Activated gamma-delta T cell treated with anti-CD3 and anti-CD28 coated beads, Interleukin-2, amount 50 U/mL, for 16 hours (primary cell): ENCODE measurements at places on chromosomes 5 and 9.

DNA sequence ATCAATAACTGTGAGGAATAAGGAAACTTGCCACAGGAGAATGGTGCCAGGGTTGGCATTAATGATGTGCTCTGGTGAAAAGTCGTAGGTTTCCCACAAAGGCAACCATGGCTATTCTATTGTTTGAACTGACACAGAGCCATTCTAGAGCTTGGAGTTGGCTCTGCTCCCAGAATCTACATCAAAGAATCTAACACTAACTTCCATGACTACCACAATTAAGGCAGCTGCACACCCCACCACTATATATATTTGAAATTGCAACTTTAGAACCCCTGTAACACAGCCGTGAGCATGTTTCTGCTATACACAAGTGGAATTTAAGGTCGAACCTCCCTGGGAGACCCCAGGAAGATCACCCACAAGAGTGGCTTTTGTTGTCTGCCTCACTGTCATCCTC, 89.7 kb upstream of the CCDC152 start:
- DNase-seq, result no peak

DNA sequence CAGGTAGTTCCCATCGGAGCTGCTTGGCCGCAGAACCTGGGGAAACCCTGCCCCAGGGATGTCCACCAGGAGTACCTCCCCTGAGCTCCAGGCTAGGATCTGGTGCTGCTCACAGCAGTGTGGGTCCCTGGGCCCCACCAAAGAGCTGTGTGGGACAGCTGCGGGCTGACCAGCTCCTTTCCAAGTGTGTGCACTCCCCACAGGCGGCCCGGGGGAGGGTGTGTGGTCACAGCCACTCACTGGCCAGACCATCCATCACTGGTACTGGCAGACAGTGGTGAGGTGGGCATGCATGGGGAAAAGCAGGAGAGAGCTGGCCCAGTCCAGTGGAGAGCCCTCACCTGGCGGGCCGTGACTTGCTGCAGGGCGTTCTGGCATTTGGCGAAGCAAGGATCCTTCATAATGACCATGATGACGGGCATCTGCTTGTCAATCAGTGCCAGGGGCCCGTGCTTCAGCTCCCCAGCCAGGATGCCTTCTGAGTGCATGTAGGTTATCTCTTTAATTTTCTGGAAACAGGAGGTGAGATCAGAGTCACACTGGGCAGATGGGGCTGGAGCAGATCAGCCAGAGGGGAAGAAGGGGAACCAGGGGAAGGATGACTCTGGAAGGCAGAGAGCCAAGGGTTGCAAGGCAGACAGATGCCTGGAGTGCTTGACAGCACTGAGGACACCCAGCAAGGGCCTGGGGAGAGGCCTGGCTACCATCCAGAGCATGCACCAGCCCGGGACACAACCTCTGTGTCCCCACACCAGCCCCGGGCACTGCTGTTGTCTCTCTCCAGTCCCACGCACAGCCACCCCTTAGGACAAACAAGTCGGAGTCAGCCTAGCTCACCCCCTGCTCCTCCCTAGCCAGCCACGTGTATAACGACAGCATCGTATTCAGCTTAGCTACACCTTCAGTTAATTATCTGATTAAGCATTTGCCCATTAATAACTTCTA, 12.8 kb upstream of the MAPK9 start:
- DNase-seq, result no peak

GRCh38 chr9:131677049-131677443, 62.8 kb downstream of the RAPGEF1 start:
- DNase-seq, result no peak

DNA sequence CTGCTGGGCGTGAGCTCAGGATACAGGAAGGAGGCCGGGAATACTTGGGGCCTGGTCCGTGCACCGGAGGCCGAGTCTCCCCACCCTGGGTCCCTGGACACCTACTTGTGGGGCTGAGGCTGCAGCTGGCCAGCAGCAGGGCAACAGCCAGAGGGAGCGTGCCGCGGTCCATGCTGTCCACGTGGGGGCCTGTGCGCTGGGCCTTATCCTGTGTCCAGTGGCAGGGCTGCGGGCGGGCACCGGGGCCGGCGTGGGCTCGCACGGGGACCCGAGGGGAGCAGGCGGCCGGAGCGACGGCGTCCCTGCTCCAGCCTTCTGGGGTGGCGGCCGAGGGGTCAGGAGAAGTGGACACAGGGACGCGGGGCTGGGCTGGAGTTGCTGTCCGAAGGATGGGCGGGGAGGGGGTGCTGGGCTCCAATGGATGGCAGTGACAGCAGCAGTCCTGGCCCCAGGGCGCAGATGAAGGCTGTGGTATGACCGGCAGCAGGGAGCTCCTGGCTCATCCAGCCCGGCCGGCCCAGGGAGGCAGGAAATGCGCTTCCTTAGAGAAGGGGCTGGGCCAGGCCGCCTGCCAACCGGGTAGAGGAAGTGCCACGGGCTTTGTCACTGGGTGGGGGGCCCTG, at the start of gene ENG:
Gene ENG, minus strand, starts transcription at position 475 of the 623 bp plus-strand sequence. Its CDS starts 303 bp downstream, at position 172.
- no peak for DNase-seq

DNA sequence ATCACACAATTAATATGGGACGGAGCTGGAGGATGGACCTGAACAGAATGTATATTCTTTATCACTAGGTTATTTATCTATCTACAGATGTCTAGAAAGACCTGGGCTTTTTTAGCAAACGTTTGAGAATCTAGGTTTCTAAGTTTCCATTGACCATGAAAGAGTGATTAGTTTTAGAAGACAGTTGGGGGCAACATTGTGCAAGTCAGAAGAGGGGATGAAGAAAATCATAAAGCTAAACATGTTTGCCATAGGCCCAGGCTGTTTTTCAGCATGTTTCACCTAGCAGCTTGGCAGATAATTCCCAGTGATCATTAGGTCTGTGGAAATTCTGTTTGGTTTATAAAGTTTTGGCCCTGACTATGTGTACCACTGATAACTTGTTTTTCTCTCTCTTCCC, 44.1 kb upstream of the CDKN2B start:
- DNase-seq, result no peak

DNA sequence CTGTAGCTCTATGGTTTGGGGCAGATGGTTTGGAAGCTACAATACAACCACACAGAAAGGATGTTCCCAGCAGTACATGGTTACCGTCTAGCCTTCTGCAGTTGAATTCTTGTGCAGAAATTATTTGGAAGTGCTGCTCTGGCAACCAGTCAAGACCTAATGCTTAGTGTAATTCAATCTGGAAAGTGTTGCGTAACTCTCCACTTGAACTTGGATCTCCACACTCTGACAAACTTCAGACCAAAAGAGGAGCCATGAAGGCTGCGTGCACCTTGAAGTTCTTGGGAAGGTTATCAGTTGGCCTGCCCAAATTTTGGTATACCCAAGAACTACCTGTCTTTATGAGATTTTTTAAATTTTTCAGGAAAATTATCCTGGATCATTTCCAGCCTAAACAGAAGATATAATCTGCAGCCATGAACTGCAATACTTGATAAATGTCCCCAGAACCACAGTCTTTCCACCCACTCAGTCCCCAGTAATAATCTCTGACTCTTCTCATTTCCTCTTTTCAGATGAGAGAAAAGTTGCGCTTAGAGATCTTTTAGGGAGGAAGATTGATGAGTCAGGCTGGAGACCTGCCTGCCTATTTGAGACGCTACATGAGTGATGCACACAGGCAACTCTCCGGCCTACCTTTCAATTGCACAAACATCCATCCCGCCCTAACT, 159.9 kb downstream of the FANCC start:
- no peak for DNase-seq

DNA sequence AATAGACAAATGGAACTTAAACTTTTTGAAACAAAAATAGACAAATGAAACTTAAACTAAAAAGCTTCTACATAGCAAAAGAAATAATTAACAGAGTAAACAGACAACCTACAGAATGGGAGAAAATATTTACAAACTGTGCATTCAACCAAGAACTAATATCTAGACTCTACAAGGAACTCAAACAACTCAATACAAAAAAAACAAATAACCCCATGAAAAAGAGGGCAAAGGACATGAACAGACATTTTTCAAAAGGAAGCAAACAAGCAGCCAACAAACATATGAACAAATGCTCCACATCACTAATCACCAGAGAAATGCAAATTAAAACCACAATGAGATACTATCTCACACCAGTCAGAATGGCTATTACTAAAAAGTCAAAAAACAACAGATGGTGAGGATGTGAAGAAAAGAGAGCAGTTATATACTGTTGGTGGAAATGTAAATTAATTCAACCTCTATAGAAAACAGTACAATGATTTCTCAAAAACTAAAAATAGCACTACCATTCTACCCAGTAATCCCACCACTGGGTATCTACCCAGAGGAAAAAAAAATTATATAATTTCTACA, 170.8 kb upstream of the RGMB start:
- DNase-seq, result no peak

DNA sequence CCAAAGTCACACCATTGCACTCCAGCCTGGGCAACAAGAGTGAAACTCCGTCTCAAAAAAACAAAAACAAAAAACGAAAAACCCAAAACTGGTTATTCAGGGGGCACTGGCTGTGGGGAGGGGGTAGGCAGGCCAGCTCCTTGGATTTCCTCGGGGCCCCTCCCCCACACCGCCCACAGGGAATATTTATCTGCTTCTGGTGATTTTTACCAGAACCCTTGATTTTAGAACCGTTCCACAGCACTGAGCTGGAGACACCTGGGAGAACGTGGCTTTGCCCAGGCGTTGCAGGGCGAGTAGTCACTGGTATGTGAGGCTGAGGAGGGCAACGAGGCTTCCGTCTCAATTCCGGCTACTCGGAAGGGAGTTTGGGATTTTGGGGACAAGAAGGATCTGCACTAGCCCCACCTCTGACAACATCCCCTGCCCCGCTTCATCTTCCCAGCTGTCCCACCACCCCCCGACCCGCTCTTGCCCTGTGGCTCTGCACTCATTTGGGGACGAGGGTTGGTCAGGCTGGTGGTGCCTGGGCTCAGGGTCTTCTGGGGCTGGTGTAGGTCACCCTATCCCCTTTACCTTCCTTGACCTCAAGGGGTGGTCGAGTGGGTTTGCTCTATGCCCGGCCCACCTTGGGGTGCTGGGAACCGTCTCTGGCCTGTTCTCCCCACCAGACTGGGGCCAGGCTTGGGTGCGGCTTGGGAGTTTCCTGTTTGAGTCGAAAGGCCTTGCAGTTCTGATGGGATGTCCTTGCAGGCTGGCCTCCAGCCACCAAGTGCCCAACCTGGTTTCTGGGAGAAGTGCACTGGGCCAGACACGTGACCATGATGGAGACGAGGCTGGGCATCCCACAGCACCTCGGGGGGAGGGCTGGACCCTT, 3.5 kb downstream of the AHRR start:
- DNase-seq, result no peak

GRCh38 chr9:36895744-36896260, 138.3 kb downstream of the PAX5 start:
- DNase-seq, result no peak

DNA sequence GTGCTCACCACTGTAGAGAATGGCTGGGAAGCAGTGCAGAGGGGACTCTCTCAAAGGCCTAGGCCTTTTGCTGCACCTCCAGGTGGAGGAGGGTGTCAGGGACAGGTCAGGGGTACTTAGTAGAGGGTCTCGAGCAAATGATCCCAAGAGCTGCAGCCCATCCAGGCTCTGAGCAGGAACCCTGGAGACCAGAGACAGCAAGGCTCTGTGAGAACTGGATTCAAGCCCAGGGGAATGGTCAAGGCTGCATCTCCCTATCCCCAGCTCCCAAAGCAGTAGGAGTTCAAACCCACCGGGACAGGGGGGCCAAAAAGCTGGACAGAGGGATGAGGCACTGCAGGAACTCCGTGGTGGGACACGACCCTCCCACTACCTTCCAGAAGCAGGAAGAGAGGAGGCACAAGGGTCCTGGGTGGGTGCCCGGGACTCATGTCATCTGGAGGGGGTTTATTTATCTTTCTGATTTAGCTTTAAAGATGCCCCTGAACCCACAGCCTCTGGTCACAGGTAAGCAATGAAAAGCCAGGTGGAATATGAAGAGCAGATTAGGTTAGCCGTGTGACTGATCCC, 124.8 kb downstream of the MVB12B start:
- no peak for DNase-seq

GRCh38 chr5:173198049-173198448, 37.0 kb downstream of the NKX2-5 start:
- no peak for DNase-seq

DNA sequence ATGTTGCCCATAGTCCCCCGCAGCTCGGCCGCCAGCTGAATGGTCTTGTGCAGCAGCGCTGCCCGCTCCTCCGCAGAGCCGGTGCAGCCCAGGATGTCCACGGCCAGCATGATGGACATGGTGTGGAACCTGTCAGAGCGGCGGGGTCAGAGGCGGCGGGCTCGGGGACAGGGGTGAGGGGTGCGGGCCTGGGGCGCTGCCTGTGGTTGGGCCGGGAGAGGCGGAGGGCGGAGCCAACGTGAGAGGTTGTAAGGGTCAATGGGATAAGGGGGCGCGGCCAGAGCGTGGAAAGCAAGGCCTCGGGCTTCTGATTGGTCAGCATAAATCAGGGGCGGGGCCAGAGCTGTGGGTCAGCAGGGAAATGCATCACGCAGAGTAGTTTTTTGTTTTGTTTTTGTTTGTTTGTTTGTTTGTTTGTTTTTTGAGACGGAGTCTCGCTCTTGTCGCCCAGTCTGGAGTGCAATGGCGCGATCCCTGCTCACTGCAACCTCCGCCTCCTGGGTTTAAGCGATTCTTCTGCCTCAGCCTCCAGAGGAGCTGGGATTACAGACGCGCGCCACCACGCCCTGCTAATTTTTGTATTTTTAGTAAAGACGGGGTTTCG, 6.8 kb upstream of the TOR2A start:
- DNase-seq, result no peak

- no peak for DNase-seq
Measured at GRCh38 chr5:104128348-104128747, 565.8 kb upstream of the NUDT12 start.

DNA sequence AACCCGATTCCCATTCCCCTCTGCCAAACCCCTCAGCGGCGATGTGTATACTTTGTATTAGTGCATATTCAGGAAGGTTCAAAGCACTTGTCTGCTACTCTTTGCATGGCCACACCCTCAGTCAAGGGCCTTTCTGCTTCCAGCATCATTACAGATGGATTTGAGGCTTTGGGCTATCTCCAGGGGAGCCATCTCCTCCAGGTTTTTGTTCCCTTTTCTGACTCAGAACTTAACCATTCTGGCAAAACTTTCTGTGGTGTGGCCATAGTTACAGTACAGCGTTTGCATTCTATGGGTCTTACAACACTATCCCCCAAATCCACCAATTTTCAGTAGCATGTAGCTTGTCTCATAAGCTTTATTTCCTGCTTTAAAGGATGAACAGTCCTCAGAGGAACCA, 36.0 kb upstream of the SVEP1 start:
- DNase-seq, result no peak

- no peak for DNase-seq
Measured at GRCh38 chr5:31194468-31194813, 955 bp downstream of the CDH6 start.

DNA sequence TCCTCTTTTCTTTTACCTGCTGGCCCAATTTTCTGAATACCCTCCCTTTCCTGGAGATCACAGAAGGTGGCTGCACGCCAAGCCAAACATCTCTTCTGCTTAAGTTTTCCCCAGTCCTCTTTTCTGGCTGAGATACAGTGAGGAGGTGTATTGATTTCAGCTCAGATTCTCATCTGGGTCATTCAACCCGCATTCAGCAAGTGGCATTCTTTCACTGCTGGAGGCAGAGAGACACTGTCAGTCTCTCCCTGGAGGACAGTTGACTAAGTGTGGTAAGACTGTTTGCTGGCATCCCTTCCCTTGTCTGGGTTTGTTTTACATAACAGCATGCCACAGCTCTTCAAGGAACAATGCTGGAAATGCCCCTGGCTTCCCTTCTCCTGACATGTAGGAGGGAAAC, 60.5 kb downstream of the GABRG2 start:
- DNase-seq, result no peak
